AG08395 (cell line): ENCODE measurements at places on chromosomes 5 and 9.

- DNase-seq: no peak
Observed at GRCh38 chr5:2415678-2416077, 335.8 kb downstream of the IRX2 start.

- no peak for DNase-seq
Observed at GRCh38 chr5:127960270-127960691, 123.3 kb upstream of the SLC12A2 start.

DNA sequence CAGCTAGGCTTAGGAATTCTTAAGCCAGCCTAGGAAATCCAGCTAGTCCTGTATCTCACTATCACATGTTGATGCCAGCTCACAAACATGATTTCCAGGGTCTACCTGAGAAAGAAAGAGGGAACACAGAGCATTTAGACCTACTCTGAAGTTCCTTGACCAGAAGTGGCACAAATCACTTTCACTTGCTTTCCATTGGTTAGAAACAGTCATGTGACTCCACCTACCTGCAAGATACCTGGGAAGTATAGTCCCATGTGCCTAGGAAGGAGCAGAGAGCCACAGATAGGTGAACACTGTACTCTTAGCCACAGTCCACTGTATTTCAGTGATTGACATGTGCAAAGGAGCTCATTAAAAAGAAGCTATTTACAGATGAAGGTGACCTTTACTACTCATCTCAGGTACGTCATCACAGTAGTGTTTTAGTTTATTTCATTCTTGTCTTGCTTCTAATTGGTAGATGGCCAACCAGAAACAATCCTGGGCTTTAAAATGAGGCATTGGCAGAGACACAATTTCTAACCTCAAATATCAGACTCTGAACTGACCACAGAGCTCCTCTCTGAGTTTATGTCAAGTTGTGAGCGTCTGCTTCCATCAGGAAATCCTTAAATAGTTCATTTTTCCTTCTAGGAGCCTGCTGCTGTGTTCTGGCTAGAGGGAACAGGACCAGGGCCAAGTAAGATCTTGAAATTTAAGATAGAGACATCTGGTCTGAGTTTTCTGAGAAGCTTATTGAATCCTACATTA lies 340.7 kb downstream of the TLE4 start:
- DNase-seq: peak; percentile 9

DNA sequence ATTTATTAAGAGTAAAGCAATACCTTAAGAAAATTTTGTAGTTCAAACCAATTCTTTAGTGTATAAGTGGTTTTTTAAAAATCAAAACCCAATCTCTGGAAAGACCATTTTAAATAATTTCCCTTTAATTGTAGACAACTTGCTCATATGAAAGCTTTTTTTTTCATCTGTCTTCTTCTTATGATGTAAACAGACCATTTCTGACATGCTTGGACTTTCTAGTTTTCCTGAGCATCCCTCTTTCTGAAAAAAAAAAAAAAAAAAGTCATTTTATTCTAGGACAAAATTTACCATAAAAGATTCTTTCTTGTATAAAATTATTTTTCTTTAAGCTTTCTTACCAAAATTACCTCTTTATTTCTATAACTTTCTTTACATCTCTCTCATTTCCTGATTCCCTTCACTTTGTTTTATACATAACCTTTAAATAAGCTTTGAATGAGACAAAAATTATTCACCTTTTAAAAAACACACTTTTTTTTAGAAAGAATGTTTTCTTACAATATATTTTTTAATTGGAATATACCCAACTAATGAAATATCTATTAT lies 67.5 kb downstream of the COL15A1 start:
- no peak for DNase-seq

DNA sequence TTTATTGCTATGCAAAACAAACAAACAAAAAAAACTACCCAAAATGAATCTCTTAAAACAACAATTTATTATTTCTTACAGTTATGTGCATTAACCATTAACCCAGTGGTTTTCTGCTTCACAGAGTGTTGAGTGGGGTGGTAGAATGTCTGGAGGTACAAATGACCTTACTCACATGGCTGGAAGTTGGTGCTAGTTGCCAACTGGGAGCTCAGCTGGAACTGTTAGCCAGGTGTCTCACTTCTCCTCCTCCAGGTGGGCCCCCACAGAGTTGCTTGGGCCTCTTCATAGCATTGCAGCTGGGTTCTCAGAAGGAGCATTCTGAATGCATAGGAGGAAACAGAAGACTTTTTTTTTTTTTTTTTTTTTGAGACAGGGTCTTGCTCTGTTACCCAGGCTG lies 10.5 kb upstream of the B4GALT1 start:
- no peak for DNase-seq

- DNase-seq: no peak
Observed at GRCh38 chr5:167050568-167051401, 1240.7 kb upstream of the WWC1 start.

GRCh38 chr9:89523948-89524347 lies 26.0 kb upstream of the SEMA4D start:
- no peak for DNase-seq

- DNase-seq: no peak
Observed at GRCh38 chr9:111001526-111001925, 36.7 kb downstream of the LPAR1 start.

DNA sequence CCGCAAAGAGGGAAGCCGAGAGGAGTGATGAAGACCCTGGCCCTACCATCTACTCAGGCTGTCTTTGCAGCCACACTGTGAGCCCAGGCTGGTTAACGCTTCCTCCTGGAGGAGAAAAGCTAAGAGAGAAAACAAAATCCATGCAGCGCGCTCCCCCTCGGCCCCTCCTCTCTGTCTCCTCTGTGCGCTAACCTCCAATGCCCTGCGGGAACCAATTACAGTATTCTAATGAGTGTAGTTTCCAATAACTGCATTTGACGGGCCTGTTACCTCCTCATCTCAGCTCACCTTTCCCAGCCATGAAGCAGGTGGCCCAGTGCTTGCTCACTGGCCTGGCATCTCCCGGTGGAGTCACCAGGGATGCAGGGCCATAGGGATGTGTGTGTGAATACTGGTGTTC lies 565.5 kb downstream of the EBF1 start:
- DNase-seq: no peak

GRCh38 chr9:26413611-26414010 lies 479.0 kb downstream of the CAAP1 start:
- DNase-seq: no peak

- DNase-seq: no peak
Observed at GRCh38 chr9:104987743-104988142, 59.8 kb upstream of the ABCA1 start.

DNA sequence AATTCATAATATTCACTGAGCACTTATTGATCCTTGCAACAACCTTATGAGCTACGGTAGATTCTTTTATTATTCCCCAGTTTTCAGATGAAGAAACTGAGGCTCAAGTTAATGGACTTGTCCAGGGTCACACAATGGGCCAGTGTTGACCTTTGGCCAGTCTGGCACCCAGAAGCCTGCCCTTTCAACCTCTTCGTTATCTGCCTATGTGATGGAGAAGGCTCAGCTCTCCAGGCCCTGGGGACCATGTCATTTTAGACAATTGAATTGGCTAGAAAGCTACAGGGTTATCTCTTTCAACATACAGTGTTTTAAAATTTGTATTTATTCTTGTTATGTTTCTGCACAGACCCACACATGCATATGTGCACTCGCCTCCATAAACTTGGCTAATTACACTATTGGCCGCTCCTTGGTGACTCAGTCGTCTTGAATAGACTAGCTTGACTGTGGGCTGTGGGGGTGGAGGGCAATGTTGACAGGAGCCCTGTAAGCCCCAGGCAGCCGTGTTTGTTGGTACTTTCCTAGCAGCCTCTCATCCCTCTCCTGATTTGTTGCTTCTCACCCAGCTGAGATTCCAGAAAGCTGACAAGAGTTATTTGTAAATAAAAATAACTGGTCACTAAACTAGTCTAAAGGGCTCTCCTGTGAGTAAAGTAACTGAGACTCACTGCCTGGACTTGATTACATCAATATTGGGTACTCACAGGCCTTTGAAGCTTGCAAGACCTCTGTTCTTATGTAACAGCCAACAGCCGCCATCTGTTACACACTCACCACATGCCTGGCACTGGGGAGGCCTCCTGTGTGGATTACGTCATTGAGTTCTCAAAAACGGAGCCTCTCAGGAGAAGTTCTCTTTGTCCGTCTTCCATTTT lies 8.5 kb upstream of the ANGPTL2 start:
- DNase-seq: peak; percentile 91

DNA sequence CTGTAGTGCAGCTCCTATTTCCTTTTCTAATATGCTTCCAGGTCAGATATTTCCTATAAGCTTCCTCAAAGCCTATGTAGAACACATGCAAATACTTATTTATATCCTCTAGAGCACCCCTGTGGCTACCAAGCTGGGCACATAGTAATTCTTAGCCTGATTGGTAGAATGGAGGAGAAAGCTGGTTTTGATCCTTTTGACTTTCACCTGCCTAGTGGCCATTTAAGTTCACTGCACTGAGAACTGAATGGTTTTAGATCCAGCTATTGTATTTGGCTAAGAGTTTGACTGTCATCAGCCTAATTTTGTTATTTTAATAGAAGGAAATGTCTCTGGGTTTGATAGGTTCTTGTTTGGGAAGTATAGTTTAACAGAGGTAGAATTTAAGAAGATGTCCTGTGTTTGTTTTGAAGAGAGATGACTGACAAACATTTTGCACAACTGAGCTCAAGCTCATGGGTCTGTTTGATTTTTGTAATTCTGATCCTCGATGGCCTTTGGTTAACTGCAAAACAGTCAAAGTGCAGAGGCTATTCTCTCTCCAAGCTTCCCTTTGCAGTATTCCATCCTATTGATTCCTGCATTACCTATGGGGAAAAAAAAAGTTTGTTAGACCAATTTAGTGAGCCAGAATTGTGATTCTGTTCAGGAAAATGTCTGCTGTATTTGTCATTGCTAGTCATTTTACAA lies 85.4 kb downstream of the KCNN2 start:
- no peak for DNase-seq

DNA sequence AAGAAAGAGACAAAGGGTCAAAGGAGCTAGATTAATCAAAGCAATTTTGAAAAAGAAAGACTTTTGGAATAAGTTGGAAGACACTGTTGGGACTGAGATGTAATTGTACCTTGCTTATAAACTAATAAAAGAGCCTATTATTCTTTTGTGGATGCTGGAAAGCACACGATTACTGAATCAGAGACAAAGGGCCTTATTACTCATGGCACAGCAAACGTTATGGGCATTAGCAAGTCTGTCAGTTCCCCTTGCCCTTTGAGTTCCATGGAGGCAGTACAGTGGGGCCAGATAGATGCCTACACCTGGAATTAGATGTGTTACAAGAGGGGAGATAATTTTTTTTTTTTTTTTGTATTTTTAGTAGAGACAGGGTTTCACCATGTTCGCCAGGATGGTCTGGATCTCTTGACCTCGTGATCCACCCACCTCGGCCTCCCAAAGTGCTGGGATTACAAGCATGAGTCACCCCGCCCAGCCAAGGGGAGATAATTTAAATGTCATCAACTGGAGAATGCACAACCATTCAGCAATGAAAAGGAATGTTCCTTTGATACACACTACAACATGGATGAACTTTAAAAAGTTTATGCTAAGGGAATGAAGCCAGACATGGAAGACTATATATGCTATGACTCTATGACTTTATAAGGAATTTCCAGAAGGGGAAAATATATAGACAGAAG lies 128.9 kb downstream of the STARD4 start:
- DNase-seq: no peak

GRCh38 chr5:83408719-83409118 lies 62.8 kb upstream of the VCAN start:
- DNase-seq: no peak

- peak; percentile 23 for DNase-seq
Observed at GRCh38 chr5:52684051-52684450, 103.7 kb upstream of the ITGA1 start.

GRCh38 chr5:149822301-149822700 lies 92.2 kb downstream of the PPARGC1B start:
- DNase-seq: no peak

DNA sequence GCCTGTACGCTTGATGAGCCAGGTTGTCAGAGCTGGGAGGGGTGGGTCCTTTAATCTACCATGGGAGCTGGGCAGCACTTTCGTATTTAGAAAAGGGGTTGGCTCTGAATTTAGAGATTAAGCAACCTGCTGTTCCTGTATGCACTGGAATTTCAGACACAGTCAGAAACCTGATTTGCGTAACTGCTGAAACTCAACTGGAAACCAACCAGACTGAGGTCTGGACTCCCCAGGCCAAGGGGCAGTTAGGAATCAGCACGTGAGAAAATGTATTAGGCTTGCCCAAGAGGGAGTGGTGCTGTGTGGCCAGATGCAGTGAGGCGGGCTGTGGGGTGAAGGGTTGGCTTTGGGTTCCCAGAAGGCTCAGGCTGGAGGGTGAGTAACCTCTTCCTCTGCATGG lies 235.0 kb downstream of the GOLPH3 start:
- DNase-seq: no peak

- no peak for DNase-seq
Observed at GRCh38 chr5:88452820-88453219, 184.2 kb upstream of the TMEM161B start.

DNA sequence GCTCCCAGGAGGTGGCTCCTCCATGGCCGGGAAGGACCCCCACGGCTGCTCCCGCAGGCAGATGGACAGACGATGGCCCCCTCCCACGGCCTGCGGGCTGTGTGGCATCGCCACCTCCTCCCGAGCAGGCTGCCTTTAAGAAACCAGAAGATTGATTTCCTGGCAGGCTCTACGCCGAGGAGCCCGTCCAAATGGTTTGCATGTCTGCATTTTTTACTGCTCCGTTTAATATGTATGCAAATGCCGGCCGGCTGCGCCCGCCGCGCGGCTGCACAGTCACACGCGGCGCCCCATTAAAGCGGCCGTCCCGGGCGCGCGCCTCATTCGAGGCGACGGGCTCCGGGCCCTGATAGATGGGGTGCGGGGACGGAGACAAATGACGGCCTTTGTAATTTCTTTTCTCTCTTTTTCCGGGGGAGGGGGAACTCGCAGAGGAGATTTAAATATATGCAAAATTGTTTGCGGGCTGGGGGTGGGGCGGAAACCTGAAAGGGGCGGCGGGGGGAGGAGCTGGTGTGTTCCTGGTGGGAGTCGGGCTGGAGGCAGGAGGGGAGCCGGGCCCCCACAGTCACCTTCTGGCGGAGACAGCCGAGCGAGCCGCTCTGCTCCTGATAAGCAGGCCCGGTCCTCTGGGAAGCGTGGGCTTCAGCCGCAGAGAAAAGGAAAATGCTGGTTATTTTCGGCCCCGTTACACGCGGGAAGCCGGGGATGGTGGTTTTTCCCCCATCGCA lies 158.7 kb upstream of the IER5L start:
- DNase-seq: no peak
